Right ventricle myocardium superior (tissue), 1 donor: ENCODE measurements at places on chromosomes 5 and 9. TPM values are rescaled to one million over a fixed set of nuclear protein-coding genes. Genes with fewer than 3 reads are reported as not detected.

GRCh38 chr5:130836729-130837649 lies 328.1 kb downstream of the HINT1 start:
- DNase-seq, result no peak

The BSPRY gene
- total RNA-seq, result 0.24 TPM

The GFM2 gene
- 42.3 TPM for total RNA-seq

The COL23A1 gene
- 18.8 TPM for total RNA-seq

- peak; percentile 57 for DNase-seq
Observed at GRCh38 chr9:87556821-87557220, 59.2 kb downstream of the DAPK1 start.

The S100Z gene
- total RNA-seq, result not detected

GRCh38 chr9:108069991-108070390 lies 580.4 kb upstream of the KLF4 start:
- no peak for DNase-seq

The SLC45A2 gene
- not detected for total RNA-seq

DNA sequence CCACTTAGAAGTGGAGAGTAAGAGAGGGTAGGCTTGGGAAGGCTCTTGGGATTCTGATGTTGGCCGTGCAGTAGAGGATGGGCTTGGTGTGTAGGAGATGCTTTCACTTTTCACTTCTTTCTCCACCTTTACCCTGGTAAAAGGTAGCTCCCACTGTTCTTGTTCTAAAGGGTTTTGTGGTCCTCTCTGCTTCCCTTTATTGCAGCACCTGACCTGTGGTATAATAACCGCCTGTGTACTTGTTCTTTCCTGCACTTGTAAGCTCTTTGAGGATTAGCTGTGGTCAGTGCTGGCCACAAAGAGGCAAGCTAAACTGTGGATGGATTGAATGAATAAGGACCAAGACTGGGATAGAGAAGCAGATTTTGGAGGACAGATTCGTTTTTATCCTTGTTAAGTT lies 25.2 kb downstream of the KDM4C start:
- no peak for DNase-seq

- no peak for DNase-seq
Observed at GRCh38 chr9:107648153-107648715, 158.7 kb upstream of the KLF4 start.

- no peak for DNase-seq
Observed at GRCh38 chr5:117182104-117182503, 607.5 kb upstream of the SEMA6A start.

GRCh38 chr5:103444333-103445038 lies 118.1 kb downstream of the NUDT12 start:
- DNase-seq, result no peak

GRCh38 chr9:128093011-128093410 lies 25.0 kb downstream of the SLC25A25 start:
- DNase-seq, result no peak

The PRSS3 gene
- not detected for total RNA-seq

- no peak for DNase-seq
Observed at GRCh38 chr9:21750021-21750735, 52.3 kb upstream of the MTAP start.

The DMRT2 gene
- not detected for total RNA-seq

The HTR1A gene
- total RNA-seq, result not detected

- no peak for DNase-seq
Observed at GRCh38 chr9:86684148-86684547, 263.2 kb downstream of the GAS1 start.

DNA sequence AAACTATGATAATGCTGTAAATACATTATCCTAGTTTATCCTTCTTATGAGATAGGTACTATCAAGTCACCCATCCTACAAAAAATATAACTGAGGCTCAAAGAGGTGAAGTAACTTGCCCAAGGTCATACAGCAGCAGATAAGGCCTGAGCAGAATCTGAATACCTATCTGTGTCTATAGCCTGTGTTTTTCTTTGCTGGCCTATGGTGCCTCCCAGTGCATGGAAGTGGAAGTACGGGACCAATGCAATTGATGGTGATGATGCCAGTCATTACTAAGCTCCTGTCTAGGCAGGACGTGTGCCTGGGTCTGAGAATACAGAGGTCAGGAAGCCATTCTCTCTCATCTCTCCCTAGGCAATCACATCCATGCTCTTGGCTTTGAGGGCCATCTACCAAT lies 67.8 kb downstream of the FAT2 start:
- no peak for DNase-seq

The ZNF366 gene
- 8.0 TPM for total RNA-seq

The KCNV2 gene
- total RNA-seq, result not detected

DNA sequence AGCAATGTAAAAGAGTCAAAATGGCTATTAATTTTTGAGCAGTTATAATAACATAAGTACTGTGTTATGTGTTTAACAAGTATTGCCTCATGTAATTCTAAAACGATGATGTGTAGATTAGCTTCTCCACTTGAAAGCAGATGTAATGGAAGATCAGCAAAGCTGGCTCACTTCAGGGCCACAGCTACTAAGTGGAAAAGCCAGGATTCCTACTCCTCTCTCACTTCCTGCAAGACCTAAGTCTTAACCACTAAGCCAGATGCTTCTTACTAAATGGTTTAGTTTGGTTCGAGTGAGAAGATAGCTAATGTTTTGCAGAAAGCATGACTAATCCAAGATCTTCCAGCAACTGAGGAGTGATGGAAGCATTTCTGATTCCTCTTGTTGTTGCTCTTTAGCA lies 15.7 kb upstream of the TNC start:
- DNase-seq, result no peak

GRCh38 chr5:151068433-151069197 lies 12.2 kb downstream of the TNIP1 start:
- DNase-seq, result no peak

The LHFPL2 gene
- total RNA-seq, result 5.0 TPM

DNA sequence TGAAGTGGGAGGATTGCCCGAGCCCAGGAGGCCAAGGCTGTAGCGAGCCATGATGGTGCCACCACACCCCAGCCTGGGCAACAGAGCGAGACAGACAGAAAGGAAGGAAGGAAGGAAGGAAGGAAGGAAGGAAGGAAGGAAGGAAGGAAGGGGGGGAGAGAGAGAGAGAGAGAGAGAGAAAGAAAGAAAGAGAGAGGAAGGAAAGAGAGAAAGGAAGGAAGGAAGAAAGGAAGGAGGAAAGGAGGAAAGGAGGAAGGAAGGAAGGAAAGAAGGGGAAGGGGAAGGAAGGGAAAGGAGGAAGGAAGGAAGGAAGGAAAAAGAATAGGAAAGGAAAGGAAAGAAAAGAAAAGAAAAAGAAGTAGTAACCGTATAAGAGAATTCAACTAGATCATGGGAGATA lies 20.8 kb upstream of the LHFPL2 start:
- no peak for DNase-seq

DNA sequence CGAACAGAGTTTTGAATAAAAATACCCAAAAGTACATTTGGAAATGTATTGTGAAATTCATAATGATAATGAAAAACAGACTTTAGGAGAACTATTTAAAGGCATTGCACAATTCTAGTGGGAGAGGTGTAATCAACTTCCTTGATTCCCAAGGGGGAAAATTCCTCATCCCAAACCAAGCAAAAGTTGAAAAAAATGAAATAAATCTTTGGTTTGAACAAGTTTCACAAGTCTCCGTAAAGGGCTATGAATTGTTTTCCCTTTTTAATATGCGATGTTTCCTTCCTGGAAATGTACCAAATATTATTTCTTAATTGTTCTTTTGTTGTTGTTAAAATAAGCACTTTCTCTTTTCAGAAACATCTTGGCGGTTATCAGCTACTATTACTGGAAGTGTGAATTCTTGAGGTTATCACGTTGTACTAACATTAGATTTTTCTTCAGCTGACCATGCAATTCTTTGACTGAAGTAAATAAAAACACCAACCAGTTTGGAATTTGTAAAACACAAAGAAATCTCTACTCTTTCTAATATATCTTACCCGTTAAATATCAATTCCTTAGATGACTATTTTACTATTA lies 59.3 kb downstream of the SVEP1 start:
- no peak for DNase-seq

DNA sequence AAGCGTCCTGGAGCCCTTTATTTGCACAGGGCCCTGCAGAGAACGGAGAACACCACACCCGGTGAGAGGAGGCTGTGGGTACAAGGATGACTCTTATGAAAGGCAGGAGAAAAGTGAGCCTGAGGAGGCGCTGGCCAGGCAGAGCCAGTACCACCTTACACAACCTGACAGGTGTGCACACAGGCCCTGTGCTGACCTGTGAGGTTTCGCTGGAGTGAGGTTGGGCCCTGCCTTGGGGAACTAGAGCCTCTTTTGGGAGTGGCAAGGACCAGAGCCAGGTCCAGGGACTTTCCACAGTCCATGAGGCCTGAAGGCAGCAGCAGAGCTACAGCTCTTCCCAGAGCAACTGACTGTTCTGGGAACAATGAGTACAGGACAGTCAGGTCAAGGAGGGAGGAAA lies 3.1 kb downstream of the SRD5A1 start:
- DNase-seq, result no peak

- DNase-seq, result no peak
Observed at GRCh38 chr5:22852807-22853660, at the start of gene CDH12. Gene CDH12 (minus strand): TSS chr5:22853344.

The GPR150 gene
- total RNA-seq, result not detected

The MUSK gene
- total RNA-seq, result 2.1 TPM

DNA sequence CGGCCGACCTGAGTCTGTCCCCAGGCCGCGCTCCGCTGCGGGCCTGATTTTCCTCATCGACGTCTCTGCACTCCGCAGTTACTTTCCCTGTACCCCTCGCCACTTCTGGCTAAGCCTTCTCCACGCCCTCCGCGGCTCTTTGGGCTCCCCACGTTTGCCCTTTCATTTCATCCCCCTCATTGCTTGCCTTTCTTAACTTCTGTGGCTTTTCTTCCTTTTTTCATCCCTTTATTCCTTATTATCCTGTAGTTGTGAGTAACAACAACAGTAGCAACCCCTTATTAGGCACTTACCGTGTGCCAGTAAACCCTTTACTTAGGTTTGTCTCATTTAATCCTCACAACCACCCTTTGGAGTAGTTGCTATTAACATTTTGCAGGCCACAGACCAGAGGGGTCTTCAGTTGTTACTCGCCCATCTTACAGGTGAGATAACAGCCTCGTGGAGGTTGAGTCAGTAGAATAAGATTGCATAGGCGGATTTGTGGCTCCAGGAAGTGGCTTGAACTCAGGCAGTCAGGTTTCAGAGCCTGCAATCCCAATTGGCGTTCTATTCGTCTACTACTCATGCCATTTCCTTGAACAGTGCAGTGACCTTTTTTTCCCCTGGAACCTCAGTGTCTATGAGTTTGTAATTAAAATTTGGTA lies 724 bp downstream of the TCERG1 start:
- no peak for DNase-seq

DNA sequence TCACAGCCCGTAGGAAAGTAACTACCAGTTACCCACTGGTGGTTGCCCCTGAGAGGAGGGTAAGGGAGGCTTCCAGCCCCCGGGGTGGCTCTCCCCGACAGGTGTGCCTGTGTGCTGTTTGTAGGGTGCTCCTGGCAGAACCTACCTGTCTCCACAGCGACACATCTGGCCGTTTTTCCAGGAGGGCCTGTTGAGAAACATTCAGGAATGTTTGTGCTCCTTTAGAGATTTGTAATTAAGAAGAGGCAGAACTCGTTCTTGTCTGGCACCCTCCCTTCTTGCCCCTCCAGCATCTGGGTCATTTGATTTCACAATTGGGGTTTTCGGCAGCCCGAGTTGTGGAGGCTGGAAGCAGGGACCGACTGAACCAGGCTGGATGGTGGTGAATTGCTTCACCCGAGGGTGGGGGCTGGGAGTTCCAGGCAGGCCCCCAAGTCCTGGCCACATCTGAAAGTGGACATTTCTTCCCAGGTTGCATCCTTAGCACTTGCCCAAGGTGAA lies 74.2 kb downstream of the WWC1 start:
- no peak for DNase-seq

DNA sequence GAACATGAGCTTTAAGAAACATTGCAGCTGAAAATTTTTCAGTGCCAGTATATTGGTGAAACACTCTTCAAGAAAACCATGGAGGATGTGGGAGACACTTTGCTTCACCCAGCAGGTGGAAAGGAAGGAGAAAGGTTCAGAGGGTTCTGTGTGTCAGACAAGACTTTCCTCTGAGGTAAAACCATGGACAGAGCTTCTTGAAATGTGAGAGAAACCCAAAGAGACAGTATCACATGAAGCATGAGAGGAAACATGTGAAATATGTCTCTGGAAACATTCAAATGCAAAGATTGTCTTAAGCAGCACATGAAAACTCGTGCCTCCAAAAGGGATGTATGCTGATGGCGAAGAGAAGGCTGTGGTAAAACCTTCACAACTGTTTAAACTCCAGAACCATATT lies 368.9 kb upstream of the ST8SIA4 start:
- DNase-seq, result no peak

GRCh38 chr5:329121-329735 lies 7.7 kb downstream of the AHRR start:
- no peak for DNase-seq

The OR13C4 gene
- total RNA-seq, result not detected

- DNase-seq, result no peak
Observed at GRCh38 chr9:76866689-76867088, 39.2 kb downstream of the PRUNE2 start.

- DNase-seq, result no peak
Observed at GRCh38 chr9:127554966-127555839, 56.9 kb upstream of the STXBP1 start.

DNA sequence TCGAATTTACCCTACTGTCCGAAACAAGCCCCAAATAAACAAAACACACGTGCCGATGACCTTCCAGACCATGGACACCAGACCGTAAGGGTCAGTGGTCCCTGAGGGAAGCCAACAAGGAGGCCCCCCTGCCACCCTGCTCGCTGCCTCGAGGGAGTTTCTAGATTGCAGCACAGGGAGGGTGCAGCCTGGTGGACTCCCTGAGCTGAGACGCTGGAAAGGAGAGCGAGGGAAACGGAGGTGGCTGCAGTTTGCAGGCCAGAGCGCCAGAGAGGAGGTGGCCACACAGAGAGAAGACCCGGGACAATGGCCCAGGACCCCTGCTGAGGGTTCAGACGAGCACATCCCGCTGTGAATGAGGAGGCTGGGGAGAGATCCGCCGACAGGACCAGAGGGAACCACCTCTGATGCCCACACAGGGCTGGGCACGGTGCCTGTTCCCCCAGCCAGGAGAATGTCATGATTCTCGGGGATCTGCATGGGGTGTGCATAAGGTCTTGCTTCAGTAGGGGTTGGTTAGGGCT lies 48.9 kb downstream of the SLC6A3 start:
- DNase-seq, result peak; percentile 8

GRCh38 chr5:56825222-56825824 lies 10.0 kb downstream of the MAP3K1 start:
- no peak for DNase-seq

- no peak for DNase-seq
Observed at GRCh38 chr5:40983781-40984180, 74.5 kb downstream of the C7 start.

DNA sequence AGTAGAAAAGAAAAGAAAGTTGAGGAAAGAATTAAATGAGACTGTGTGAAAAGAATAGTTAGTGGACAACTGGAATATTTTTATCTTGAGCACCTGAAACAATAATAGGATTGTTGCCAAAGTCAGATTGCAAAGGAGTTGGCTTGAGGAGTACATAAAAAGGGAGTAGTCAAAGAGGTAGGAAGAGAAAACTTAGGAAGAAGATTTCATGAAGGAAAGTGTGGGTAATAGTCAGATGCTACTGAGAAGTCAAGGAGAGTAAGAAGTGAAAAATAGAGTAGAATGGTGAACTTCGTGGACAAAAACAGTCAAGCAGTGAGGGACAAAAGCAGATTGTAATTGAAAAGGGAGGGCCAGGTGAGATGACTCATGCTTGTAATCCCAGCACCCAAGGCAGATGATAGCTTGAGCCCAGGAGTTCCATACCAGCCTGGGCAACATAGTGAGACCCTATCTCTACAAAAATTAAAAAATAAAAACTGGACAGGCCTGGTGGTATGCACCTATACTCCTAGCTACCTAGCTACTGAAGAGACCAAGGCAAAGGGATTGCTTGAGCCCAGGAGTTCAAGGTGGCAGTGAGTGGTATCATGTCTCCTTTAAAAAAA lies 178.9 kb downstream of the NIPBL start:
- DNase-seq, result no peak
